NCI-H345 (cell line): ENCODE measurements at places on chromosomes 7 and 10.

- no peak for DNase-seq
Observed at GRCh38 chr10:92076722-92077121, 153.2 kb downstream of the BTAF1 start.

GRCh38 chr10:6530211-6530840 lies 49.8 kb downstream of the PRKCQ start:
- no peak for DNase-seq

- no peak for DNase-seq
Observed at GRCh38 chr10:127320176-127320575, 123.8 kb upstream of the INSYN2A start.

- DNase-seq, result no peak
Observed at GRCh38 chr7:111324228-111324627, 233.3 kb downstream of the LRRN3 start.

DNA sequence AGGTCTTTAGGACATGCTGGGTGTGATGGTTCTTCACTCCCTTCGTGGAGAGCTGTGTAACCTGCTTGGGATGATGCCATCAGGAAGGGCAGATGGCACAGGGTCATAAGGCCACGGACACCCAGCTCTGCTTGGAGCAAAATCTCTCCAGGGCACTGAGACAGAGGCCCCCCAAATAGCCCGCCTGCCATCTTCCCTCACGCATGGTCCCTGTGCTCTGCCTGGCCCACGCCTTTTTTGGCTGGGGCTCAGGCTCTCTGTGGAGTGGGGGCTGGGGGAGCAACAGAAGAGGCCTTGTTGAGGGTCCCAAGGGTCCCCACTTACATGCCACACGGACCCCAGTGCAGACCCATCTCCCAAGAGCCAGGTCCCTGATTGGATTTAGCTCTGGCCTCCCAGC lies 93.3 kb upstream of the RET start:
- DNase-seq, result no peak

DNA sequence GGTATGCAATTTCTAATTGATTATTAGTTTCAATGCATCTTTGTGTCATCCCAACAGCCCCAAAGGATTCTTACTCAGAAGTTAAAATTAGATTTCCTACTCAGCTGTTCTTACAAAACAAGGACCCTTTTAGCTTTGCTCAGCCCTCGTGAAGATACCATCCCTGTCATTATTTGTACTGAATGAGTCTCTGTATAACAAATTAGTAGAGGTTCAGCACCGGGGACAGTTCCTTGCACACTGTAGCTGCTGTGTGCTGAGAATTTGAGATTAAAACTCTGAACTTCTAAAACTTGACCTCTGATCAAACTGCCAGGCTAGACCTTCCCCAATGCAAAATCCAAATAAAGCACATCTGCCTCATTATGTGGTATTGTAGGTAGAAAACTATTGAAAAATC lies 299.1 kb downstream of the LHFPL3 start:
- no peak for DNase-seq

GRCh38 chr7:124785994-124786393 lies 20.4 kb upstream of the GPR37 start:
- no peak for DNase-seq

GRCh38 chr10:130020651-130021382 lies 56.7 kb upstream of the EBF3 start:
- no peak for DNase-seq
